ENCODE measurements at places on chromosomes 13 and 19.

DNA sequence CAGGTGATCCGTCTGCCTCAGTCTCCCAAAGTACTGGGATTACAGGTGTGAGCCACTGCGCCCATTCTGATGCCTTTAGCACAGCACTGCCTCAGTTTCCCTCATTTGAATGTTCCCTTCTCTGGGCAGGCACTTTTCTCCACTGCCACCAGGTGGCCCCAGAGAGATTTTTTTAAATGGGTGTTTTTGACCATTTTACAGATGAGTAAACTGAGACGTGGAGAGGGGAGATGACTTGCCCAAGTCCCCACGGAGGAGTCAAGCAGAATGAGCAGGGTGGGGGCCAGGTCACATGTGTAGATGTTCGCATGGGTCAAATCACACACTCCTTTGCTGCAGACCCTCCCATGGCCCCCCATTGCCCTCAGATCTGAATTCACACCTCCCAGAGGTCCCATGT, 3.2 kb upstream of the PDE4C start:
- no peak for DNase-seq

DNA sequence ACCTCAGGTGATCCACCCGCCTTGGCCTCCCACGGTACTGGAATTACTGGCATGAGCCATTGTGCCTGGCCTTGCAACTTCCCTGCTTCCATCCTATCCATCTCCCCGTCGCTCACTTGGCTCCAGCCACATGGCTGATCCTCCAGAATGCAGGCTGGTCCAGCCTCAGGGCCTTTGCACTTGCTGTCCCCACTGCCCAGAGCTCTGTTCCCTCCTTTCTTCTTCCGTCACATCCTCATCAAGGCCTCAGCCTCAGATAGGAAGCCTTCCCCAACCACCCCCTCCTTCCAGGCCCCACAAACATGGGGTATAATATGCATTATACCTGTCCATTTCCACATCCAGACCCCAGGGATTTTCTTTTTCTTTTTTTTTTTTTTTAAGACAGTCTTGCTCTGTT, 16.2 kb downstream of the MAST3 start:
- no peak for DNase-seq

DNA sequence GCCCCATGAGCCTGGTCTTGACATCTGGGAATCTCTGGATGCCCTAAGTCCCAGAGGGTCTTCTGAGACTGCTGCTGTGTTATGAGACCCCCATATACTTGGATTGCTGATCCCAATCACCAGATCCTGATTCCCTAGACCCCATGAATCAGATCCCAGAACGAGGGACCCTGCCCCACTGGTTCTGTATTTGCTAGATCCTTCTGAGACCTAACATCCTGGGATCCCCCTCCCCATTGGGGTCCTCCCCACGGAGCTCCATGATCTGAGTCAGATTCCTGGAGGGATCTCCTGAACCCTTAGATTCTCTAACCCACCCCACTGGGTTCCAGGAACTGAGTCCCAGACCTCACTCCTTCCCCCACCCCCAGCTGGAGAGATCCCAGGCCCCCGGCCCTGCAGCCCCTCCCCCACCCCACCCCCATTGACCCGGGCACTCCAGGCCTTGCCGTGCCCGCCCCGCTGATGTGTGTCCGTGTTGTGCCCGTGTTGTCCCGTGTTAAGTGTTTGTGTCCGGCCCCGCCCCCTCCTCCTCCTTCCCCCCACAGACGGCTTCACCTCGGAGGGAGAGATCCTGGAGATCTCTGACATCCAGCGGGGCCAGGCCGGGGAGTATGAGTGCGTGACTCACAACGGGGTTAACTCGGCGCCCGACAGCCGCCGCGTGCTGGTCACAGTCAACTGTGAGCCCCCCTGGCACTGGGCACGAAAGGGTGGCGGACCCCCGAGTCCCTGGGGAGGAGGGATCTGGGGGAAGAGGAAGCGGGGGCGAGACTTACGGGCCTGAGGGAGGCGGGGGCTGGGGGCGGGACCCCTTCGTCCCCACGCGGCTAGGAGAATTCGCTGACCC, 15.0 kb downstream of the IGLON5 start:
- DNase-seq, result no peak

DNA sequence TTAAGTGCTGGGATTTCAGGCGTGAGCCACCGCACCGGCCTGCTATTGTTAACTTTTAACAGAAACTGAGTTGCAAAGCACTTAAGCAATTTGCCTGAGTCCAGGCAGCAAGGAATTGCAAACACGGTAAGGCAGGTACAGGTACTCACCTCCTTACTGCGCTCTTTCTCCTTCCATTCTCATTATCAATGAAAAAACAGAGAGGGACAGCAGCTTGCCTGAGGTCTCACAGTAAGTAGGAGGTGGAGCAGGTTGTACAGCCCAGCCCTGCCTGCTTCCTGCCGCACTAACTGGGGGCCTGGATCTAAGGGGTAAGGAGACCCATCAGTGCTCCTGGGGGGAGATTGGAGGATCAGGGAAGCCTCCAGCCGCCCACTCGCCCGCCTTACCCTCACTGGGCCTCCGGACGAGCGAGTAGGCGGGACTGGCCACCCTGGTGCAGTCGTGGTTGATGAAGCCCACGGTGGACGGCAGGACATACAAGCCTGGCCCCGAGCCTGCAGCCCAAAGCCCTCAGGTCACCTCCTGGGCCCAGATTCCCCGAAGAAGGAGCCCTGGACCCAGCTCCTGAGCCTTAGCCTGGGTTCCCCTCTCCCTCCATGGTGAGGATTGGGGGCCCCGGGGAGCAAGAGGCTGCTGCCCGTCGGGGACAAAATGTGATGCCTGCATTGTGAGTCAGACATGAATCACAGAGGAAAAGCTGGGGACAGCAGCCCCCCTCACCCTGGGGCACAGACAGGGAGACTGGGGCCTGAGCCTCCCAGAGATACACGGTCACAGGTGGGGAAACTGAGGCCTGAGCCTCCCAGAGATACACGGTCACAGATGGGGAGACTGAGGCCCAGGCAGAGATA, 11.4 kb upstream of the SHC2 start:
- DNase-seq, result no peak

- DNase-seq, result no peak
These were observed 458.7 kb downstream of the ZNF536 start for GRCh38 chr19:30830875-30831274.

- DNase-seq, result no peak
These were observed 1651.9 kb upstream of the MIR17HG start for GRCh38 chr13:89695343-89696257.

GRCh38 chr13:109517517-109517916, 268.9 kb downstream of the IRS2 start:
- DNase-seq, result no peak

- DNase-seq, result no peak
These were observed 532.3 kb upstream of the SLITRK5 start for GRCh38 chr13:87138866-87139265.

DNA sequence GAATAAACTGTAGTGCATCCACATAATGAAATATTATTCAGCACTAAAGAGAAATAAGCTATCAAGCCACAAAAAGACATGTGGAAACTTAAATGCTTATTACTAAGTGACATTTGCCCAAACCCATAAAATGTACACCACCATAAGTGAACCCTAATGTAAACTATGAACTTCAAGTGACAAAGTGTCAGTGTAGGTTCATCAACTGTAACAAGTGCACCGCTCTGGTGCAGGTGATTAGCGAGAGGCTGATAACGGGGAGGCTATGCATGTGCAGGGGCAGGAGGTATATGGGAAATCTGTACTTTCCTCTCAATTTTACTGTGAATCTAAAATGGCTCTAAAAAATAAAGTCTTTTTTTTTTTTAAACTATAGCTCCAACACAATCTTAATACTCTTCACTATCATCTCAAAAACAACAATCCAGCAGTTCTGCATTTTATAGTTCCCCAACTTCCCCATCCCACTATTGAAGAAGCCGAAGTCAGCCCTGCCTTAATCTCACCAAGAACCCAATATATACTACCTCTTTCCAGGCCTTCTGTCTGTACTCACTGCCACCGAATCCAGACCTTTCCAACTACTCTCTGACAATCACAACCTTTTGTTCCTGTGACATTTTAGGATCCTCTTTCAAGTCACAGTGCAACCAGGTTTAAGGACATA, 22.6 kb downstream of the ELF1 start:
- DNase-seq, result no peak

DNA sequence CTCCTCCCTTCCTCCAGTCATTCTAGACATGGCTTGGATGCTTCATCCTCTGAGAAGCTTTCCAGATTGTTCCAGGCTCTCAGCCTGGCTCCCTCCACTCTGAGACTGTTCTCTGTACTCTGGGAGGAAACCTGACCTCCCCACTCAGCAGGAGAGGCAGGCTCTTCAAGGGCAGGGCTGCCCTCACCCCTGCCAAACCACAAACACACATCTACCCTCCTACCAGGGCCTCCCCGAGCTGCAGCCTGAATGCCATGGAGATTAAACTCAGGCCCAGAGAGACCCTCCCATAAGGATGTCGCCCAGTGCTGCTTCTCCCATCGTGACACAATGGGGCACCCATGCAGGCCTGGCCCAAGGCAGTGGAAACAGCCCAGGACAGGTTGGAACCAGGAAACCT, 16.2 kb downstream of the NUMBL start:
- no peak for DNase-seq

Data from CD4-positive, alpha-beta T cell treated with Interleukin-15 for 4 hours (primary cell).